ENCODE measurements at places on chromosomes 5 and 9.

- no peak for DNase-seq
These were observed 57.1 kb downstream of the MFAP3 start for GRCh38 chr5:154095904-154096303.

DNA sequence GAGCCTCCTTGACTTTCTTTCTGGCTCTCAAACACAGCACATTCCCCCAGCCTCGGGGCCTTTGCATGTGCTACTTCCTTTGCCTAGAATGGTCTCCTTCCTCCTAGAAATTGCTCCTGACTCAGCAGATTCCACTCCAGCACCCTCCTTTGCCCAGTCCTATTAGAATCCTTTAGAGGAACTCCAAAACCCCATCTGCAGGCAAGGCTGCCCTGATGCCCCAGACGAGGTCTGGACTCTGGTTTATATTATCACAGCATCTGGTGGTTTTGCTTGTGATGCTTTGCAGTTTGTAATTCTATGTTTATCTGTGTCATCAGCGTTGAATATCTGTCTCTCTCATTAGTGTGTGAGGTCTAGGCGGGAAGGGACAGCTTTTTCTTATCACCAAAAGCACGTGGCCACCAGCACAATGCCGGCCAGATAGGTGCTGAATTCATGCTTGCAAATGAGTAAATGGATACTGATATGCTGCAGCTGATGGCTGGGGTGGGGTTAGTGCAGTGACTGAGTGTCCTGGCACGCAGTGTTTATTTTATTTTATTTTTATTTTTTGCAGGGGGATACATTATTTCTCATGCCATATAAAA lies 30.0 kb upstream of the ANKH start:
- no peak for DNase-seq

- DNase-seq = no peak
These were observed 119.5 kb upstream of the TNC start for GRCh38 chr9:115237385-115237998.

DNA sequence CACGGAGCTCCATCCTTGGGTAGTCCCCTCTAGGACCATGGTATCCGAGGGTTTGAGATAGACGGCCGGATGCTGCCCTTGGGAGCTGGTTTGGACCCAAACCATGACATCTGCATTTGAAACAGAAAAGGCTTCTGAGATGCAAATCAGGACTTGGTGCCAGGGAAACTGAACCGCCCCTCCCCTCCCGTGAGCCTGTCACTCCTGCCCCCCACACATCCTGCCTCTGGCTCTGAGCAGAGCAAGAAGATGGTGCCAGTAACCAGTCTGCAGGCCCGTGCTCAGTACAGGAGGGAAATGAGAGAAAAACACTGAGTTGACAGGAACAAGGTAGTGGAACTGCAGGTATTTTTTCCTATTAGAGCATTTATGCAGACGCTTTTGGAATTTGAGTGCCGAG lies 18.6 kb downstream of the ARPC5L start:
- DNase-seq = no peak

GRCh38 chr5:59698207-59699178 lies 195.0 kb downstream of the PDE4D start:
- DNase-seq = no peak

DNA sequence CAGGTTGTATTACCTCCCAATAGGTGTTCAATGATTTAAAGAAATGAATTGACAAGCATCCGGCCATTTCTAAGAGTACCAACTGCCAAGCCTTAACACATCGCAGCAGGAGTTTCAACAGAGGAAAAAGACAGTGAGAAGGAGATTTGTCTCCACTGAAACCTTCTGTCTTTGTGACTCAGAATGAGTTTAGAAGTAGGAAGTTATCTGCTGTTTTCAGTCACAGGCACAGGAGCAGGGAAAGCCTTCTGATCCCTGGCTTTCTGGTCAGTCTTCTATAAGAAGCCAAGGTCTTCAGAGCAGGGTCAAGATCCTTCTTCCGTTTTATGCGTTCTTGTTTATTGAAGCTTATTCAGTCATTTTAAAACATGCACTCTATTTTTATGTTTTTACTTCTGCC lies 390.7 kb upstream of the PCSK5 start:
- DNase-seq = no peak

GRCh38 chr5:141715346-141715905 lies 33.4 kb upstream of the ARAP3 start:
- DNase-seq = no peak

- no peak for DNase-seq
These were observed 1703.8 kb downstream of the MAT2B start for GRCh38 chr5:165209101-165209727.

DNA sequence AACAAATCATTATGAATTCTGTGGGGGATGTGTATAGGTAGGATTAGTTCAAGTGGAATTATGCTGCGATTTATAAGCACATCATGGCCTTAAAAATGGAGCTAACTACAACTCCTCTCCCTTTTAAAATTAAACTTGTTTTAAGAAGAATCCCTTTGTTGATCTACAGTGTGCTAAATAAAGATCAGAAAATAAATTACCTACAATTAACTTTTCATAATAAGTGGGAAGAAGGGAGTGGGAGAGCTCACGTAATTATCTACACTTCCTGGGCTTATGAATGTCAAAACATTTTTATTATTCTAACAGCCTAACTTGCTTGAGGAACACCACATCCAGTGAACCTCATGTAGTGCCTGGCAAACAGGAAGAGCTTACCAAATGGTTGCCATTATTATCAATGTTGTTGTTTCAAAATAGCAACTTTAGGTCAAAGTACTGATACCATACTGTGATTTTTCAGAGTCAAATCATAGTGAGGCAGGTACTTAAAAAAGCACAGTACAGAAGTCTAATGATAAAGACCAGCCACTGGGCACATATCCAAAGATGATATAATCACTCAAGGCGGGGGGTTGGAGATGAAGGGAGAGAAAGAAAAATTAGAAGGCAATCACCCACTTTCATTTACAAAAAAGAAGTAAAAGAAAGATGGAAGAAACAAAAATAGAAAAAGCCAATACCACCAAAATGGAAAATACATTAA lies 174.0 kb downstream of the RAPGEF6 start:
- no peak for DNase-seq

DNA sequence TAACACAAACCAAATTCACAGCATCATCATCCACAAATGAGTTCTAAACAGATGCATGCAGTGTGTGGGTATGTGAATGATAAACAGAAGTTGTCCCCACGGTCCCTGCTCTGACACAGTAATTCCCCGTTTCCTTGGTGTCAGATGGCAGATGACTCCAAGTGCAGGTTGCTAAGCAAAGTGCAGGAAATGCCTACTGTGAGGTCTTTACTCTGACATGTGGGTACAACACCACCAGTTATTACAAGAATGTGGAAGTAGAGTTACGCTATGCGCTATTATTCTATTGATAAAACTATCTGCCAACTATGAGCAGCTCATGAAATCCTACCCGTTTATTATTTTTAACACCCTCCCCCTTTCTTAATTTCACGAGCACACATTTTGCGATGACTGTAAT lies 448.9 kb downstream of the BNC2 start:
- no peak for DNase-seq

DNA sequence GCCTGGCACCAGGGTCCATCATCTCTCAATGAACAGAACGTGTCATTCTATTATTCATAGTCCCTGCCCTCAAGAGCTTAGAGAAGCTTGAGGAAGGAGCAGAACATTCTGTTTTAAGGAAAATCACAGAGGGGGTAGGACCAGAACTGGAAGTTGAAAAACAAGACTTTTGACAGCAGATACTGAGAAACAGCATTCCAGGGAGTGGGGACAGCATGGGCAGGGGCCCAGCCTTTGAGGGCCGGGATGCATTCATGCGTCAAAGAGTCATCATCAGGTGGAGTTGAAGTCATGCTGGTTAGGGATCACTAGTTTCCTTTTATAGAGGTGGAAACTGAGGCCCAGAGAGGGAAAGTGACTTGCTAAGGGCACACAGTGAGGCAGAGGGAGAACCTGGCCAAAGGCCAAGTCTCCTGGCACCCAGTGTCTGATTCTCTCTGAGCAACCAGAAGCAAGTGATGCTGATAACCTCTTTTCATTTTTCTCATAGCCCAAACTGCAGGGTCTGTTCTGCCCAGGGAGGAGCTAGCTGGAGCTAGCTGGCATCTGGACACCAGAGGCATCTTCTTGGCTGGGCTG lies 41.5 kb upstream of the STXBP1 start:
- no peak for DNase-seq

- no peak for DNase-seq
These were observed 226.0 kb downstream of the GAS1 start for GRCh38 chr9:86721226-86721781.

GRCh38 chr9:94665613-94666012 lies 26.3 kb upstream of the FBP1 start:
- no peak for DNase-seq

DNA sequence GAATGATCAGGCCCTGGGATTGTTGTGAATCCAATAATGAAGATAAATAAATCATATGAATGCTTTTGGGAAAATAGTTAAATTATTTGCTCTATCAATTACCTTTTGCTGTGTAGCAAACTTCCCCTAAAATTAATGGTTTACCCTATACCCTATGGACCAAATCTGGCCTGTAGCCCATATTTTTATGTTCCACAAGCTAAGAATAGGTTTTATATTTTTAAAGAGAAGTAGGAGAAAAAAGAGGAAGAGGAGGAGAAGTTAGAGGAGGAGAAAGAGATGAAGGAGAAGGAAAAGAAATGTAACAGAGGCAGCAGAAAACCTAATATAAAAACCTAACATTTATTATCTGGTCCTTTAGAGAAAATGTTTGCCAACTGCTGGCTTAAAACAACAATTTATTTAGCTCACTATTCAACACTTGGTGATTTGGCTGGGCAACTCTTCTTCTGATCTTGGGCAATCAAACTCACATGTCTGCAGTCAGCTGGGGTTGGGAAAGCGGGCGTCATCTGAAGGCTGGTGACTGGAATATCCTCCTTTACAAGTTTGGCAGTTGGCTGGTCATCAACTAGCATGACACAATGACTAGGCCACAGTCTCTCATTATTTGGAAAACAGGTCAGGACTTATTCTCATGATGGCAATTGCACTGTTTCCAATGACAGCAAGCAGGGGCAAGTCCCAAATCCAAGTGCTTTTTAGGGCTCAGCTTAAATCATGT lies 522.9 kb downstream of the RASEF start:
- no peak for DNase-seq

- no peak for DNase-seq
These were observed 358.0 kb downstream of the PDE4D start for GRCh38 chr5:59535561-59535960.

DNA sequence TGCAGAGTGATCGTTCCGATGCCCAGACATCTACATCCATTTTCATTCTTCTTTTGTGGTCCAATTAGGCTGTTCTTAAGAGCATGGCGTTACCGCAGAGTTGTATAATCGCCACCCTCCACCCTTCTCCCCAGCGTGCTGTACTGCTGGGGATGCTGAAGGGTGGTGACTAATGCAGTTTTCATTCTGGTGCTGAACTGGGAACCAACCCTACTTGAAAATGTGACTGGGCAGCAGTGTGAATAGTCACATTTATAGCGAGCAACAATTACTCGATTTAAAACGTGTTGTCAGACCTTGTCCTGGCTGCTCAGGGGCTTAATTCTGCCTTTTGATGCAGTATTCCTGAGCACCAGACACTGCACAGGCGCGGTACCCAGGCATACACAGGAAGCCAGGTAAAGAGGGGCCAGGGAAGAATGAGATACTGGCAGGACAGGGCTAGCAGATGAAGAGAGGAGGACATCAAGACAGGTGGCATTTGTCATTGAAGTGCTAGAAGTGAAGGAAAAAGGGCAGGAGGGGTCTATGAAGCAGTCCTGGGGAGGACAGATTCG lies 719 bp upstream of the ISCA1 start:
- DNase-seq = no peak

- no peak for DNase-seq
These were observed 22.5 kb upstream of the SNX18 start for GRCh38 chr5:54495027-54495426.

Data from SHP77 (cell line).